ENCODE measurements at places on chromosomes 4 and X.

DNA sequence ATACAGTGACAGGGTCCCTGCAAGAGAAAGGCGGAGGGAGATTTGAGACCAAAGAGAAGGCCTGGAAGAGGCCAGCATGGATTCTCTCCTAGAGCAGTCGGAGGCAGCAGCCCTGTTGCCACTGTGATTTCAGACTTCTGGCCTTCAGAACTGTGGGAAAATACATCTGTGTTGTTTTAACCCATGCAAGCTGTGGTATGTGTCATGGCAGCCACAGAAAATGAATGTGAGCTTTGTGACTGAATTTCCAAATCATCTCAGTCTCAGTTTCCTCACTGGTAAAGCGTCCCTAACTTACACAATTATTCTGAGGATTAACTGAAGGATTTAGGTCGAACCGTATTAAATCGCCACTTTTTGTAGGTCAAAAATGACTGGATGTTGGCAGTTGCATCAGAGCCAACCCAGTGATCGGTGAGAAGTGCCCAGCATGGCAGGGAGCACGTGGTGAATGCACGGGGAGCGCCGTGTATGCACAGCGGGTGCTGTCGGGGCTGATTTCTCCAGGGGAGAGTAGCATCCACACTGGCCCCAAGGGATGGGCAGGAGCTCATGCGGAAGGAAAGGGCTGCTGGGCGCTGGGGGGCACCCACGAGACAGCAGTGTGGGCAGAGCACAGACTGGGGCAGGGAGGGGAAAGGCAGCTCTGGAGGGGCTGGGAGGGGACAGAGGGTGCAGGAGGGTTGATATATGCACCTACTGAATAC is 23.8 kb upstream of the NSG1 start:
- DNase-seq, result no peak

DNA sequence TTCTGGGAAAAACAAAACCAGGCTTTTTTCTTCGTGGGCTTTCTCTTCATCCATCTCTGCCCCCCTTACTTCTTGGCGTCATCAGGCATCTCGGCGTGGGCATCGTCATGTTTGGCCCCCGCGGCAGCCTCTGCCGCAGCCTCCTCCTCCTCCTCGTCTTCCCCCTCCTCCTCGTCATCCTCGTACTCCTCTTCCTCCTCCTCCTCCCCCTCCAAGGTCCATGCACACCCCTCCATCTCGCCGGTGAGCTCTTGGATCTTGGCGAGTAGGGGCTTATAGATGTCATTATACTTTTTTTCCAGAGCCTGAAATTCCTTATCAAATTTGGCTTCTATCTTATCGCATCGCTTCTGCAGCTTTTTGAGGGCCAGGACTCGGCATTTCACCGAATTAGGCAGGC is 488 bp downstream of the NAP1L5 start:
- no peak for DNase-seq

GRCh38 chr4:58144721-58145120 is 1034.5 kb upstream of the IGFBP7 start:
- DNase-seq, result no peak

GRCh38 chr4:185242749-185243533 is 33.5 kb downstream of the SNX25 start:
- DNase-seq, result no peak

- DNase-seq, result no peak
Observed at GRCh38 chr4:97670703-97671269, 472.5 kb downstream of the STPG2 start.

- no peak for DNase-seq
Observed at GRCh38 chrX:31931225-31931624, 859.4 kb upstream of the FTHL17 start.

- DNase-seq, result no peak
Observed at GRCh38 chrX:133391111-133391510, 24.2 kb downstream of the GPC4 start.

- DNase-seq, result no peak
Observed at GRCh38 chr4:38204339-38205035, 244.3 kb downstream of the PTTG2 start.

DNA sequence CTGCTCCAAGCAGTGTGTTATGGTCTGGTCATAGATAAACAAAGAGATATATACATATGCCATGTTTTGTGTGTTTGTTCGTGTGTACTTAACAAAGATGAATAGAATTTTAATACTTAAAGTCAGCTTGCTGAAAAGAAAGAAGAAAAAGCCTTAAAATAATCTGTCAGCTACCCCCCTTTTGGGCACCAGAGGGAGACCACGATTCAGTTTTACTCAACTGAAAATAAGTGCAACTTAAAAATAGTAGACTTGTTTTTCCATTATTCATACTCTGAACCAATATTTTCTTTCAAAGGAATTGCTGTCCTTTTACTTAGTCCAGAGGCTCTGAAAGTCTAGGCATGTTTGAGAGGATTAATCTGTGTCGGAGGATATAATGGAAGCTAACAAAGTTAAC is 181.7 kb upstream of the AGTR2 start:
- DNase-seq, result no peak

DNA sequence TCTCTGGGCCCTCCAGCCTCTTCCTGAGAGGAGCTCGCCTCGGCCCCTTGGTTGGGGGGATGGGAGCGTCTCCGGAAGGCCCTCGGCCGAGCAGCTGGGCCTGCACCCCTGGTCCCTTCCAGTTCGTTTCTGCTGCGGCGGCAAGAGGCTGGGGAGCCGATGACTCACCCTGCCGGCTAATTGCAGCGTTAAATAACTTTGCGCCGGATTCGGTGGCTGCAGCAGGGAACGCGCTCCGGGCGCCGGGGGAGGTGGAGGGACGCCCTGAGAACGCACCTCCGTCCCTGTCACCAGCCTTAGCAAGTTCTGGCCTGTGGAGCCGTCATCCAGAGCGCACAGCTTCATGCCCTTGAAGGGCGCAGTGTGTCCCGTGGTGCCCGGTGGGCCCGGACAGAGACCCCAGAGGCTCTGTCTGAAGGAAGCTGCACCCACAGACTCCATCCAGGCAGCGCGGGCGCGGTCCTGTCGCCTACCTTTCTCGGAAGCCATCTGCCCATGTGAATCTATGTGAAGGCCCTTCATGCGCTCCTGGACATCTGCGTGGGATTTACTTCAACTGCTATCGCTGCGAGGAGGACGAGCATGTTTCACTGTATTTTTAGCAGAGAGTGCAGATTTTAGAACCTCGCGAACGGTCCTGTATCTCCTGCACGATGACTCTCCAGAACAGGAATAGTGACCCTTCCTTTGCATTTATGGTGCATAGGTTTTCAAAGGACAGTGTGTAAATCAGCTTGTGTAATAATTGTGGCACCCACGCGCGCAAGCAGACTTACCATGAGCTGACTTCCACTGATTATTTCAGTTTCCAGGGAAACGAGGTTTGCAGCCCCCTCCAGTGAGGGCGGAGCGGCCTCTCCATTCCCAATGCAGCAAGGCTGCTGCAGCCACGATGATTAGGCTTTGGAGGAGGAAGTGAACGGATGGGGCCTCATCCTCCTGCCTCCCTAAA is 1.7 kb upstream of the TMEM271 start:
- DNase-seq, result no peak

DNA sequence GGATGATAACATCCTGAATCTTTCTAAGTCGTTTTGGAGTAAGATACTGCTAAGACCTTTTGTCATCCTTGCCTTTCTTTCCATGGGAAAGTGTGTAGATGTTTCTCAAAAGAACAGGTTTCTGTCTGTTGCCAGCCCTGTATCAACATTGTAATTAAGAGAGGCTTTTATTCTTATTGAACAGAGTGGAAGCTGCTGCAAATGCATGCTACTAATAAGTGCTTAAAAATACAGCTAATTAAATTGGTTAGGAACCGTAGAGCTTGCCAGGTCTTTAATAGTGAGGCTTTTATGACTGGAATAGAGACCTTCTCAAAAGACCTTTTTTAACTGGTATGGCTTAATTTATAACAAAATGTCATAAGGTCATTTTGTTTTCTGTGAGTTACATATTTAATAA is 34.4 kb downstream of the INTU start:
- DNase-seq, result no peak

DNA sequence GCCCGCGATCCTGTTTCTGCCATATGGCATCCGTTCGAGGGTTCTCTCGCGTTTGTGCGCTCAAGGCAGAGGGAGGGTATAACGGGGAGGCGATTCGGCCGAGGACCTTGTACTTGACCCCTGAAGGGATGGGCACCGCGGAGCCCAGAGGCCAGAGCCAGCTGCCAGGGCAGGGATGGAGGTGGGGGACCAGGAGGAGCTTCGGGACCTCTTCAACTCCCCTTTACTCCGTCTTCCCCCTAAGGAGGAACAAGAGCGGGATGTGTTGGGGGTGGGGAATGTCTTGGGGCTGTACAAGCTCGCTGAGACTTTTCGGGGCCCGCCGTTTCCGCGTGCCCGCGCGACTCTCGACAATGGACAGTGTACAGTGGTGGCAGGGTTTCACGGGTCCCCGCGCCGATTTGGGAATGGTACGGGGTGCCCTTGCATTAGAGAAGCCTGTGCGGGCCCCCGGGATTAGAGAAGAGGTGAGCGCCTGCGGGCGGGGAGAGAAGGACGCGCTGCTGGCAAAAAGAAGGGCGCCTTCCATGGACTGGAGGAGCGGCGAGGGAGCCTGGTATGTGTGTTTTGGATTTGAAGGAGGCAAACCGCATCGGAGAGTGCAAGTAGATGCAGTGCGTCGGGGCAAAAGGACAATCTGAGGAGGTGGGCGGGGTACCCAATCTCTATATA is 760 bp downstream of the UGT8 start:
- peak; percentile 30 for DNase-seq

DNA sequence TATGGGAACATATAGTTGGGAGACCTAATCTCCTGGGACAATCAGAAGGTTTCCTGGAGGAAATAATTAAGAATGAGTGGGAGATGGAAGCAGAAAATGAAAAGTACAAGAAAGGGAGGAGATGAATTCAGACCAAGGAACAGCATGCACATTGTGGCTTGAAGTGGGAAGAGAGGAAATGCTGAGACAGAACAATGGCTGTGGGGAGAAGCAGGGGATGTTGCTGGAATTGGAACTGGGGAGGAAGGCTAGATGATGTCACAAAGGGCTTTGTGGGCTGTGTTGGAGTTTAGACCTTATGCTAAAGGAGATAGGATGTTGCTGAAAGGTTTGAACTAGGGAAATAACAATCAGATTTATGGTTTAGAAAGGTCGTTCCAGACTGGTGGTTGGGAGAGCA is 119.5 kb upstream of the DIPK2B start:
- no peak for DNase-seq

DNA sequence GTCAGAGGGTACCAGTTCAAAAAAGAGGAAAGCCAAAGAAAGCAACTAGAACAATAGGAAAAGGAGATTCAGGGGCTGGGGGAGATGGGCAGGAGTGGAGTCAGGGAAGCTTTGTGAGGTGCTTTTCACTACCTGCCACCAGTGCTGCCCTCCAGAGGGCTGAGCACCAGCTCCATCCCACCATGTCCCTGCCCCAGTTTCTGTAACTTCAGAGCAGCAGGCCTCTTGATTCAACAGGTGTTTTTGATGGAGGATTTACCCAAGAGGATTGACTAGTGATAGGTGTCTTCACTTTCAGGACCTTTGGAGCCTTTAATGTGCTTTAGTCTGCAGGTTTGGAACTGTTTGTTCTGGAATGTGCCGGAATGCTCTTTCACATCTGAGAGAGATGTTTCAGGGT is 12.1 kb downstream of the KIT start:
- DNase-seq, result no peak

- no peak for DNase-seq
Observed at GRCh38 chrX:261919-262352, 19.2 kb upstream of the PLCXD1 start.

DNA sequence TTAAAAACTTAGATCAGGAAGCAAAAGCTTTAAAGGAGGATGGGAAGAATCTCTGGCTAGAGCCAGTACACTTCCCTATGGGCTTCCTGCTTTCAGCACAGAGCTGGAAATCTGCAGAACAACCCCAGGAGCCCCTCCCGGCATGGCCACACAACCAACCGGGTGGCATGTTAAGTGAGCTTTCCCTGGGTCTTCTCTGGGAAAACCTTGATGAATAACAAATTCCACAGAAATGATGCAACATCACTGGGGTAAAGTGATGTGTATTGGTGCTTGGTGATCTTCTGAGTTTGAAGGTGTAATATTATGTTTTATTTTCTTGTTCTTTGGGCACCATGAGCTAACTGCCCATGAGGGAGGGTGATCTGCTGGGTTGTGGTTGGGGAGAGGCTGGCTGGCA is 22.1 kb downstream of the NHS start:
- DNase-seq, result no peak

GRCh38 chr4:166309286-166309685 is 436.2 kb downstream of the TLL1 start:
- no peak for DNase-seq

- DNase-seq, result no peak
Observed at GRCh38 chrX:19212037-19212436, 89.8 kb upstream of the ADGRG2 start.

GRCh38 chrX:43557792-43558191 is 98.3 kb upstream of the MAOA start:
- no peak for DNase-seq

GRCh38 chr4:10743357-10743756 is 58.8 kb upstream of the CLNK start:
- DNase-seq, result no peak

- DNase-seq, result no peak
Observed at GRCh38 chr4:3254302-3255131, 5.6 kb downstream of the MSANTD1 start.

DNA sequence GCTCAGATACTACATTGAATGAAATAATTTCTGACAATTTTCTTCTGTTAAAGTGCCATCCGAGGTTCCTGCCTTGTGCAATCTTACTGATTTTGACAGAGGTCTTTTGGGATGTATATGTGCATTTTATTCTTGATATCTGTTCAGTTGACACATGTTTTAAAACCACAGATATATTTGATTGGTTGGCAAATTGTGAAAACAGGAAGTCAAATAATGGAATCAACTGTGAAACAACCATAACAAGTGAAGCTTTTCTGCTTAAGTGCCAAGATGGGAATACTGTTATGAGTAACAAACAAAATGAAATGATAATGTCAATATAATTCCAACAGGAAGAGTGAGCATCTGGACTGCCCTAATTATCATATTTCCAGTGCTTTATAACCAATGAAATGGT is 84.9 kb upstream of the TET2 start:
- DNase-seq, result no peak

DNA sequence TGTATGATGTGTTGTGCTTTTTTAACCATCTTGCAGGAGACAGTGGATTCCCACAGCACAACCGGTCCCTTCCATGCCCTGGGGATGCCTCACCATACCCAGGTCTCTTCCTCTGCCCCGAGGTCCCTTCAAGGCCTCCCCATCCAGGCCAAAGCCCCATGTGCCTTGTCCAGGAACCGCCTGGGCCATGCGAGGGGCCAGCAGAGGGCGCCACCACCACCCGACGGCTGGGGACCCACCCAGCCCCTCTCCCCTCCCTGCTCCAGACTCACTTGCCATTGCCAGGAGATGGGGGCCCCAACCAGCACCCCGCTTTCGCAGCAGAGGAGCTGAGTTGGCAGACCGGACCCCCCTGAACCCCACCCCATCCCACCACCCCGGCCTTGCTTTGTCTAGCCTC is 485.5 kb downstream of the TRAM1L1 start:
- no peak for DNase-seq

DNA sequence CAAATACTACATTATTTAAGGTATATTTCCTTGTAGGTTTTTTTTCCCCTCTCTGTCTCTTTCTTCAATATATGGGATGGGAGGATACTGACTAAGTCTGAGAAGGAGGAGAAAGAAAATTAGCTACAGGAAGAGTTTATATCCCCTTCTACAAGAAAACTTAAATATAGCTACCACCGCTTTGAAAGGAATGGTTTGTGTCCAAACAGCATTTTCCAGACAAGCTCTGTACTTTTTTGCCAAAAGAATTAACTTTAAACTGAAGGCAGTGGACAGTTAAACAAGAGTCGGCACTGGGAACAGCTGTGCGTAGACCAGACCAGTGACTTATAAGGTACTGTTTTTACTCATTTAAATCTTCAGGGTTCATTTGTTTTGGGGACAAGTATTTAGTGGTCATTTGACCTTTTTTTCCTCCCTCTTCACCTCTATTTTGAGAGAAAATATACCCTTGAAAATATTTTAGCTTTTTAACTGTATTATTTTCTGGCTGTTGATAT is 303.7 kb downstream of the ARHGAP24 start:
- no peak for DNase-seq
